ENCODE measurements at places on chromosomes 5 and 9. TPM values are rescaled to one million over a fixed set of nuclear protein-coding genes. Genes with fewer than 3 reads are reported as not detected.
A peak's percentile ranks its signal among the peaks of the same experiment; 100 is the strongest.

DNA sequence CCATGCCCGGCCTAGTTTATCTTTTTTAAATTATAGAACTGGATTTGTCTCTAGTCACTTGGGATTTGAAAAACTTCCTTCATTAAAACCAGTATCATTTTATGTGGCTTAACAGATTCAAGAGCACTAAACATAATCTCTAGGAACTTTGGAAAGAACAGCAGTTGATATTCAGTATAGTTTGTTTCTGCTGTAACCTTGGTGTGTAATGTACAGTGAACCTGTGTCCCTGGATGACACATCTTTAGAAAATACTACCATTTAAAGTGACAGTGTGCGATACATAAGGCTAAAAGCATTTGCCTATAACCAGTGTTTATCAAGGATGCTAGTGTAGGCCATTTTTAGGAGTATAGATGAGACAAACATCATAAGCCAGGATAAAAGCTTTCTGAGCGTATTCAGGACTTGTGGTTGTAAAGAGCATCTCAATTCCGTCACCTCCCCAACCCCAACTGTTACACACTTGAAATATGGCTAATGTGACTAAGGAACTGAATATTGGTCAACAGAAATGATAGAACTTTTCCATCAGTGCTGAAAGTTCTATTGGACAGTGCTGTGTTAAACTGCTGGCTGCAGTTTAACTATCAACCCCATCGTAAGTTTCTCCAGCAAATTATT is 4.4 kb downstream of the SNX18 start:
- DNase-seq, result no peak

DNA sequence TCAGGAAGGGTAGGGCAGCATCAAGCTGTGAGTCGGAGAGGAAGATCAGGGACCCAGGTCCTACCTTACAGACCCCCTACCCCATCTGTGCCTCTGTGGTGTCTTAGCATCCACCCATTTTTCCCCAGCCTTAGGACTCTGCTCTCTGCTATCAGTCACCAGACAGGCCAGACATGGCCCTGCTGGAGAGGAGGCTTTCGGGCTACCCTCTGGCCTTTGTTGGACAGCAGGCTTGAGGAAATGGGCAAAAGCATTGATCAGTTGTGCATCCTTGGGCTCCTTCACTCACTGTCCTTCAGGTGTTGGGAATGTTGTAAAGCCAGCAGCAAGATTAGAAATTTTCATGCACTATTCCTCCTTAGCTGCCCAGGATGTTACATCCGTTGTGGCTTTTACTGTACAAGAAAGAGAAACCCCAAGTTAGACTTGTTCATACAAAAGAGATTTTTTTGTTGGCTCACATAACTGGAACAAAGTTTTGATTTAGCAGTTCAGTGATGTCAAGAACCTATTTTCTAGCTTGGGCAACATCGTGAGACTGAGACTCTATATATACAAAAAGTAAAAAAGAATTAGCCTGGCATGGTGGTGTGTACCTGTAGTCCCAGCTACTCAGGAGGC is 17.4 kb upstream of the TNFAIP8 start:
- DNase-seq, result no peak

DNA sequence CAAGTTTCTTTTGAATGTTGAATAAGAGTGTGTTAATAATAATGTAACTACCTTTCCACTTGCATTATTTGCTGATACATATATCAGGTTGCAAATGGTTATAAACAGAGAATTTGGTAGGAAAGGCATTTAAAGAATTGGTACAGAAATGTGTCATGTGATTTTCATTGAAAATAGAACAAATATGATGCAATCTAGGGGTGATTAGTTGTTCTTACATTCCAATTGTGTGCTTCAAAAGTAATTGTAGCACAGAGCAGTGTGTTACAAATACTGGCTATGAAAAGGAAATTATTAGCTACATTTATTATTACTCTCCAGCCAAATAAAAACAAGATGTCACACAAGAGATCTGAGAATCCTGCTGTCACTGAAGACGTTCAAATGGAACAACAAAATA is 61.8 kb upstream of the PRDM9 start:
- DNase-seq, result no peak

GRCh38 chr5:150209099-150209635 is 19.3 kb downstream of the SLC6A7 start:
- no peak for DNase-seq

DNA sequence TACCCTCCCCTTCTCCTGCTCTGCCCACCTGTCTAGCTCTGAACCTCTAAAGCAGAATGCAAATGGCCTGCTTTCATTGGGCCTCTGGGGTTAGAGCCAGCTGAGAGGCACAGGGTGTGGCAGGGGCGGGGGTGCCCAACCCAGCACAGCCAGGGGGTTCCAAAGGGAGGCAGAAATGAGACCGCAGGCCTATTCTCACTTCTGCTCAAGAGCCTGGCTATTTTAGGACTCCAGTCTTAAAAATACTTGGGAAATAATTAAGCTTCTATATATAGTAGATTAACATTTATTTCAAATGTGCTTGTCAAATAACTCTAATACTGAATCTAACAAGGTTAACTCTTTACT is 5.7 kb downstream of the QSOX2 start:
- DNase-seq, result no peak

- DNase-seq, result peak; percentile 83
Measured at GRCh38 chr5:34929720-34930461, 532 bp downstream of the DNAJC21 start.

- DNase-seq, result peak; percentile 88
Measured at GRCh38 chr9:108468364-108468763, 387.4 kb downstream of the ACTL7B start.

- no peak for DNase-seq
Measured at GRCh38 chr5:169280286-169280685, 20.7 kb downstream of the SLIT3 start.

DNA sequence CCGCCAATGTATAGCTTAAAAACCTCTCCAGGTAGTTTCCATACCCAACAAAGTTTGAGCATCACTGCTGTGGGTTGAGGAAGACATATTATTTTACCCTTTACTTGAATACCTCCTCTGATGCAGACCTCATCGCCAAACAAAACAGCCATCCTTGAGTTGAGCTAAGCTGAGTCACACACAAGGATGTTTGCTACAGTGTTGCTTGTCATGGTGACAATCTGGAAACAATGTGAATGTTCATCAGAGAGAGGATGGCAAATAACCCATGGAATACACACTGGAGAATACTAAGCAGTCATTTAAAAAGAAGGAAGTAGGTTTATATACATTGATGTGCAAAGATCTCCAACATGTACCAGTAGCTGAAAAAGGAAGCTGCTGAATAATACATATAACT is 41.1 kb upstream of the TCF7 start:
- no peak for DNase-seq

Gene SLC6A19
- total RNA-seq, result not detected
